HFFc6 (cell line): ENCODE measurements at places on chromosomes 7 and 10. TPM values are rescaled to one million over a fixed set of nuclear protein-coding genes. Genes with fewer than 3 reads are reported as not detected.

DNA sequence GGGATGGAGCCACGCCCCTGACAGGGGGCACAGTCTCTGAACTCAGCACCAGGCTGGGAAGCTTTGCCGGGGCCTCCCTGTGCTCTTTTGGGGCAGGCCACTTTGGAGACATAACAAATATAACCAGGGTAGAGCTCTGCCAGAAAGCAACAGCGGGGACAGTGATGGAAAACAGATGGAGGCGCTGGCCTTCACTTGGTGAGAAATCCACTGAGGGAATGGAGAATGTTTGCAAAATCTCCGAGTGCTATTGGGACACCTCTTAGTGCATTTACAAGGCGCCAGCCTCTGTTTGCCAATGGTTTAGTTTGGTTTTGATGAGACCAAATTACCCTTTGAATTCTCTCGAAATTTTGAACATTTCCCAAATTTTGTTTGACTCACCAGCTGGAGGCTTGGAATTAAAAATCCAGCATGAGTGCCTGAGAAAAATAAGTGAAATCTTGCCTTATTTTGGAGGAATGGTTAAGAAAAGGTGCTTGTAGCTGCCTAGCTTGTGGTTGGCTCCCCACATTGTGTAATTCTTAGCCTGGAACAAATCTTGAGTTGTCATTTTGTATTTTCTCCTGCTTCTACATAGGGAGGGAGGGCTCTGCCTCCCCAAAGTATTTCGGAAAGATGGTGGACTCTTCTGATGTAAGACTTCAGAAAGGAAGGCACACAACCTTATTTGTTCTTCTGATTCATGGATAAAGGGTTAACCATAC, 980.5 kb downstream of the LRMDA start:
- H3K27ac ChIP-seq: no peak overlapping the region
- no peak for DNase-seq
- no peak overlapping the region for H3K4me3 ChIP-seq
- H3K4me1 ChIP-seq: no peaks in the 10 kb centered on the region
- H3K36me3 ChIP-seq: no peaks in the 10 kb centered on the region
- H3K27me3 ChIP-seq: no peaks in the 10 kb centered on the region

GRCh38 chr7:134995239-134996096, 9.2 kb downstream of the AGBL3 start:
- H3K27ac ChIP-seq: no peak overlapping the region; the same call in 1 of the 2 replicates
- H3K4me3 ChIP-seq: no peak overlapping the region
- peaks cover 16% of the 10 kb centered on the region for H3K36me3 ChIP-seq
- H3K27me3 ChIP-seq: peaks cover 7% of the 10 kb centered on the region

TFPI2 gene
- 40.5 to 89.7 TPM (median 60.9 TPM) in 3 replicates for total RNA-seq

DNA sequence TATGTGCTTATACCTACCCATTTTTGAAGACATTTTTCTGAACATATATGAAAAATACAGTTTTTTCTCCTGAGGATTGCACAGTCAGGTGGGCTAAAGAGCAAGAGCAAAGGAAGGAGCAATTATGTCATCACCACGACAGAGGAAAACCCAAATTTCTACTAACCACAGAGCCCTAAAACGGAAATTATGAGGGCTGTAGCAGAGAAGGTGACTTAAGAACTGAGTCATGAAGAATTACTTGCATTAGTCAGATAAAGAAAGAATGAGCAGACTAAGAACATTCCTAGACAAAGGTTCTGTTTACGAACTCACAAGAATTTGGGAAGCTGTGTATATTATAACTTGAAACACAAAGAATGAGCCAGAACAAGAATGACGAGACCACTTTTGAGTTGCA, 974.4 kb downstream of the NXPH1 start:
- H3K27me3 ChIP-seq: no peaks in the 10 kb centered on the region
- DNase-seq: no peak
- no peaks in the 10 kb centered on the region for H3K36me3 ChIP-seq
- no peak overlapping the region for H3K27ac ChIP-seq

DNA sequence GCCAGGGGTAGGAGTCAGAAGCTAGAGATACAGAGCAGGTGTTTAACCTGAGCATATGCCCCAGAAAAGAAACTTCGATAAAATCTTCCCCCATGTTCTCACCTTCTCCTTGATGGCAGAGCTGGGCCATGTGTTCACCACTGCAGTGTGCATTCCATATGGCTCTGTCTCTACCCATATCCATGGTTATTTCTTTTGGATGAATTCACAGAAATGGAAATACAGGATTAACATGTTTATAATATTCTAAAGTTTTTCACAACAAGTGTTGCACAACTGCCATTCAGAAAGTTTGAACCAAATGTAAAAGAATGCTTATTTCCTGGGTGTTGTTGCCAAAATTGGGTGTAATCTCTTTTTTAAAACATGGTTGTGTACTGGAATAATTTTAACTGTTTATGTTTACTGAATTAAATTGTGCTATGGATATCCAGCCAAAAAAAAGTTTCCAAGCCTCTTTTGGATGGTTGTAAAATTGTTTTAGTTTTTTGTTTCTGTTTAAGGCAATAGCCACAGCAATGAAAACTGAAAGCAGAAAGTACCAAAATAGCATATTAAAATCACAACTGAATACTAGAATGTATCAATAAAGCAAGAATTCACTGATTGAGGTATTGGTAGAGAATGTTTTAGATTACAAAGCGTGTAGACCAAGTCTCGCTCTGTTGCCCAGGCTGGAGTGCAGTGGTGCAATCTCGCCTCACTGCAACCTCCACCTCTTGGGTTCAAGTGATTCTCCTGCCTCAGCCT, 19.9 kb upstream of the CCNY start:
- no peak for DNase-seq
- no peaks in the 10 kb centered on the region for H3K4me1 ChIP-seq
- H3K27me3 ChIP-seq: no peaks in the 10 kb centered on the region
- no peak overlapping the region for H3K4me3 ChIP-seq
- H3K36me3 ChIP-seq: peaks cover 32% of the 10 kb centered on the region

- no peaks in the 10 kb centered on the region for H3K4me1 ChIP-seq
- DNase-seq: no peak
Measured at GRCh38 chr7:120402079-120402767, 129.2 kb downstream of the KCND2 start.

- no peaks in the 10 kb centered on the region; the same call in 1 of the 2 replicates for H3K36me3 ChIP-seq
- no peaks in the 10 kb centered on the region for H3K27me3 ChIP-seq
- H3K4me3 ChIP-seq: no peak overlapping the region
- DNase-seq: no peak
- no peak overlapping the region for H3K27ac ChIP-seq
- H3K4me1 ChIP-seq: peaks cover 79% of the 10 kb centered on the region
Measured at GRCh38 chr10:103042908-103043307, 124.8 kb downstream of the CNNM2 start.

DNA sequence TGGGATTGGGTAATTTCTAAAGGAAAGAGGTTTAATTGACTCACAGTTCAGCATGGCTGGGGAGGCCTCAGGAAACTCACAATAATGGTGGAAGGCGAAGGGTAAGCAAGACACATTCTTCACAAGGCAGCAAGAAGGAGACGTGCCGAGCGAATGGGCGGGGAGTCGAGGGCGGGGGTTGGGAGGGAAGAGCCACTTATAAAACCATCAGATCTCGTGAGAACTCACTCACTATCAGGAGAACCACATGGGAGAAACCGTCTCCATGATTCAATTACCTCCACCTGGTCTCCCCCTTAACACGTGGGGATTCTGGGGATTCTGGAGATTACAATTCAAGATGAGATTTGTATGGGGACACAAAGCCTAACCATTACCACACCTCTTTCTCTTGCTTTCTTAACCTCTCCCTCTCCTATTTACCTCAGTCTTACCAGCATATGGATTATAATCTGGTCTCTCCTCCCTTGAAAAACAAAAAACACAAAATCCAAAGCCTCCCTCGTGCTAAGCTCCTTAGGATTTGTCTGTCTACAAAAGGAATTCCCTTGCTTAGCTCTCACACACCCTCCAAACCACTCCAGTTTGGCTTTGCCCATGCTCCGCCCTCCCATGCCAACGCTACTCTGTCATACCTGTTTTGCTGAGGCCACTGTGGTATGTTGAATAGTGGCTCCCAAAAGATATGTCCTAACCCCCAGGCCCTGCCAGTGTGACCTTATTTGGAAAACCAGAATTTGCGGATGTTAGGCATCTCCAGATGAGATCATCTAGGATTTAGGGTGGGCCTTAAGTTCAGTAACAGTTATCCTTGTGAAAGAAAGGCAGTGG, 19.6 kb upstream of the EFCAB10 start:
- no peaks in the 10 kb centered on the region for H3K36me3 ChIP-seq
- peaks cover 20% of the 10 kb centered on the region for H3K27me3 ChIP-seq
- H3K27ac ChIP-seq: no peak overlapping the region
- H3K4me3 ChIP-seq: no peak overlapping the region

DNA sequence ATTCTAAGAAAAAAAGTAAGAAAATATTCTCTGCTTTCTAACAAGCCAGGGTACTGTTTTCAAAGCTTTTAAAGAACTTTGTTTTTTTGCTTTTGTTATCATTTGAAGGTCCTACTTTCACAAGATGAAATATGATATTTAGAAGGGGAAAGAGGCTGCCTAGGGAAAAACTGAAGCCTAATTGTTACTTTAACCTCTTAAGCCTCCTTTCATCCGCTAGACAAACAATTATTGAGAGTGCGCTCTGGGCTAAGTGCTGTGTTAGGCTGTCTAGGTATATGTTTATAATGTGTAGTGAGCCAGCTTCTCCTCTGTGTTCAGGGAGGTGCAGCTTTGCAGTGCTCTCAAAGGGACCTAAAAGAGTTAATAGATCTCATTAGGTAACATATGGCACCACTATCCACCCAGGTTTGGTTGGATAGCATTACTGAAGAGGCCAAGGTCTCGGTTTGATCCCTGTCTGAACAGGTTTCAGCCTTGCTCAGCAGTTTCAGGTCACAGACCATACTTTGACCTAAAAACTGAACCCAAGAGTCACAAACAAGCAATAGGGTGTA, 17.9 kb downstream of the PDK4 start:
- no peak for DNase-seq
- no peak overlapping the region for H3K4me3 ChIP-seq
- no peaks in the 10 kb centered on the region; the same call in 1 of the 2 replicates for H3K27me3 ChIP-seq
- H3K4me1 ChIP-seq: no peaks in the 10 kb centered on the region; the same call in 1 of the 2 replicates

DNA sequence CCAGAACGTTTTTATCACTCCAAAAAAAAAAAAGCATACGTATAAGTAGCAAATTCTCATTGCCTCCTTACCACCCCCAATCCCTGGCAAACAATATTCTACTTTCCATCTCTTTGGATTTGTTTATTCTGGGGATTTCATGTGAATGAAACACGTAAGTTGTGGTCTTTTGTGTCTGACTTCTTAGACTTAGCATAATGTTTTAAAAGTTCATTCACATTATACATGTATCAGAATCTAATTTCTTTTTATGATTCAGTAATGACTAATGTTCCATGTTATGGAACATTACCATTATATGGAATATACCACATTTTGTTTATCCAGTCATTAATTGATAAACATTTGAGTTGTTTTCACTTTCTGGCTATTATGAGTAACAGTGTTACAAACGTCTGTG, 12.5 kb upstream of the KLHL7 start:
- H3K27ac ChIP-seq: peak overlapping the region; percentile 40; the same call in 1 of the 2 replicates
- DNase-seq: peak; percentile 31
- peaks cover 12% of the 10 kb centered on the region for H3K36me3 ChIP-seq
- peaks cover 20% of the 10 kb centered on the region for H3K4me1 ChIP-seq

- no peak overlapping the region for H3K27ac ChIP-seq
- no peak overlapping the region for H3K4me3 ChIP-seq
- no peaks in the 10 kb centered on the region for H3K36me3 ChIP-seq
- peaks cover 23% of the 10 kb centered on the region for H3K27me3 ChIP-seq
- H3K4me1 ChIP-seq: no peaks in the 10 kb centered on the region
- DNase-seq: no peak
Measured at GRCh38 chr10:60222047-60222446, 167.6 kb downstream of the ANK3 start.

RBAK gene
- 7.6 to 7.9 TPM (median 7.7 TPM) in 3 replicates for total RNA-seq

- H3K4me3 ChIP-seq: no peak overlapping the region
- H3K27me3 ChIP-seq: no peaks in the 10 kb centered on the region; the same call in 1 of the 2 replicates
- no peaks in the 10 kb centered on the region; the same call in 1 of the 2 replicates for H3K36me3 ChIP-seq
- no peak for DNase-seq
Measured at GRCh38 chr10:124722798-124723783, 21.1 kb downstream of the FAM53B start.

- H3K27ac ChIP-seq: no peak overlapping the region
- H3K4me1 ChIP-seq: peaks cover 12% of the 10 kb centered on the region
- H3K4me3 ChIP-seq: no peak overlapping the region
- no peaks in the 10 kb centered on the region for H3K36me3 ChIP-seq
- H3K27me3 ChIP-seq: peaks cover 1% of the 10 kb centered on the region; the same call in 1 of the 2 replicates
Measured at GRCh38 chr10:44295644-44296241, 89.2 kb downstream of the CXCL12 start.

GRCh38 chr7:119438315-119438714, 834.7 kb upstream of the KCND2 start:
- no peak overlapping the region for H3K4me3 ChIP-seq
- no peaks in the 10 kb centered on the region for H3K4me1 ChIP-seq
- H3K27ac ChIP-seq: no peak overlapping the region
- H3K27me3 ChIP-seq: no peaks in the 10 kb centered on the region
- no peaks in the 10 kb centered on the region for H3K36me3 ChIP-seq

DNA sequence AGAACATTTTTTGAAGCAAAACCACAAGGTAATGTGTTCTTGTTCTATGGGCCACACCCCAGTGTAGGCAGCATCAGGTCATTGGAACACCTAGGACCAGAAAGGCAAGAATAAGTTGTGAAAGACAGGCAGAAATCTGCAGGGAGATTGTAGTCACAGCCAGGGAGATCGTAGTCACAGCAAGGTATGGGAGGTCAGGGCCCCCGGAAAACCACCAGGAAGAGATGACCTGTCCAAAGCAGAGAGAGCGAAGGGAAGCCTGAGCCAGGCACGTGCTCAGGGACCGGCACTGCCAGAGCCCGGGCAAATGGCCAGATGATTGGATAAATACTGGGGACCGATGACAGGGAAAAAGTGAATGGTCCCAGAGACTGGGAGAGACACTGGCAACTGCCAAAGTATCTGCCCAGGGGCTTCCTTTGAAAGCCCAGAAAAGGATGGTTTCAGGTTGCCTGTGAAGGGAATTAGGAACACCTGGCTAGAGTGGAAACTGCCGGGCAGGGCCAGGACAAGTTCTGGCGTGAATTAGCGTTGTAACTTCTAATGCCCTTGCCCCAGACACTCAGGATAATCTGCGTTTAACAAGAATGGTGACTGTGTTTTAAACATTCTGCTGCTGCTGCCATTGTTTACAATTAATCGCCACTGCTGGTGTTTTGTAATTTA, 3.9 kb upstream of the NOBOX start:
- peaks cover 2% of the 10 kb centered on the region for H3K27me3 ChIP-seq
- no peak overlapping the region for H3K27ac ChIP-seq
- DNase-seq: no peak
- H3K36me3 ChIP-seq: no peaks in the 10 kb centered on the region
